Effector CD8-positive, alpha-beta T cell (primary cell): ENCODE measurements at places on chromosomes 7 and 10.

- no peak for DNase-seq
Observed at GRCh38 chr7:108189733-108190388, 59.7 kb upstream of the LAMB4 start.

DNA sequence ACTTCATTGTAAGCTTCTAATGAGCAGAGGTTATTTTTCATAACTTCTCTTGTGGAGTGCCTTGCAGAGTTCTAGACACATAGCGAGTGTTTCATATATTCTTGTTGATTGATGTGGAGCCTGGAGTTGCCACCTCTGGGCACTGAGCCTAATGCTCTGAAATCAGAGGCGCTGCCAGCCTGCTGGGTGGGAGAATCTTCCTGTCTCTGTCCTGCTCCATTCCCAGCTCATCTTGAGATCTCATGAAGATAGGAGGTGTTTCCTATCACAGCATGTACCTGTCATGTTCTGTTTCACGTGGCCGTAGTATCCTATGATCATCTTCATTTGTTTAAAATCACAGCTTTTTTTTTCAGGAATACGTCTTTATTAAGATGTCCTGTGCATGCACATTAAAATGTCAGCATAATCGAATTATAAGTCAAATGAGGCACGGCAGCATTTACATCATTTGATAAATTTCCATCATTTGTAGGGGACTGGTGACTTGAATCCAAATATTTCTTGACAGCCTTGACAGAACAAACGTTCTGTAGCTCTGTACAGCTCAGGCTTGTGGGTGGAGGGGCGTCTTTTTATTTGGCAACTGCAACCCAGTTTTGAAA, 393.0 kb downstream of the PHTF2 start:
- no peak for DNase-seq

- DNase-seq, result no peak
Observed at GRCh38 chr7:80819503-80819902, 99.3 kb downstream of the SEMA3C start.

- no peak for DNase-seq
Observed at GRCh38 chr10:70649526-70649925, 22.8 kb upstream of the ADAMTS14 start.

DNA sequence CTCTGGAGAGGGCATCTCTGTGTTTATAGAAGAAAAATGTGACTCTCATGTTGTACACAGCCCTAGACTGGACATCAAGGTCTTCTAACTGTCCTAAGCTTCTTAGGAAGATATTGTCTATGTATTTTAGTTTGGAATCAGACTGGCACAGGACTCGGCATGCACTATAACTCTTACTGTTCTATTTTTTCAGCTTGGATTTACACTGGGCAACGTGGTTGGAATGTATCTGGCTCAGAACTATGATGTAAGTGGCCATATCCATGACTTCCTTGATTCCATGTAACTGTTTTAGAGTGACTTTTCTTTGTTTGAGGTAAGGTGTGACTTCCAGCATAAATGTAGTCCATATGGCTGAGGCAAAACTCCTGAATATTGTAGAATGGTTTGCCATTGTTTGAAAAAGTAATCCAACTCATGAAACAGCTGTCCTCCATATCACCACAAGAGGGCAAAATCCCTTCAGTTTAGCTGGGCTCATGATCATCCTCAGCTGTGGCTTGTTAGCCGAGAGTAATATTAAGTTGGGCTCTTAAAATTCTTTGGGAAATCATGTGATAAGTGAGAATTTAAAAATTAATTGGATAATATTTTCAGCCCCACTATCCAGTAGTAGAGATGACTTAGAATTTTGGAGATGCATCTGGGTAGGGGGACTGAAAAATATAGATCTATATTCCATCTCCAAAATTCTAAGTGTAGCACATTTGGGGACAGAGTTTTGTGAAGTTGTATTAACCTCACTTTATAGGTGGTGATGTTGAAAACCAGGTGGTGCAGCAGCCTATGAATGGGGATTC, 10.4 kb downstream of the STMP1 start:
- no peak for DNase-seq

DNA sequence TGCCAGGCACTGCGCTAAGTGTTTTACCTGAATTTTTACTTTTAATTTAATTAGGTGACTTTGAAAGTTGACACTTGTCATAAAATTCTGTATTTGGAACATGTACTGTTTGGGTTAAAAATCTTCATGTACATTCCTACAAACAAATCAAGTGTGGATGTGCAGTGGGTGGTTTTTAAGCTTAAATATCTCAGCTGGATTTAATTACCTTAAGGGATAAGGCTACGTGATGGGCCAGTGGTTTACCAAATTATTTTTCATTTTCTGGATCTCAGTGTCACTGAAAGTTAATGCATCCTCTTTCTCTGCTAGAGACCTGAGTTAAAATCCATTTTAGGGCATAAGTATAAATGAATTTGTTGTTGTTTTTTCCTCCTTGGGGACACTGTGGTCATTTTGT, 51.1 kb downstream of the EXOC4 start:
- no peak for DNase-seq

- no peak for DNase-seq
Observed at GRCh38 chr10:11959966-11960365, 82.6 kb downstream of the UPF2 start.

DNA sequence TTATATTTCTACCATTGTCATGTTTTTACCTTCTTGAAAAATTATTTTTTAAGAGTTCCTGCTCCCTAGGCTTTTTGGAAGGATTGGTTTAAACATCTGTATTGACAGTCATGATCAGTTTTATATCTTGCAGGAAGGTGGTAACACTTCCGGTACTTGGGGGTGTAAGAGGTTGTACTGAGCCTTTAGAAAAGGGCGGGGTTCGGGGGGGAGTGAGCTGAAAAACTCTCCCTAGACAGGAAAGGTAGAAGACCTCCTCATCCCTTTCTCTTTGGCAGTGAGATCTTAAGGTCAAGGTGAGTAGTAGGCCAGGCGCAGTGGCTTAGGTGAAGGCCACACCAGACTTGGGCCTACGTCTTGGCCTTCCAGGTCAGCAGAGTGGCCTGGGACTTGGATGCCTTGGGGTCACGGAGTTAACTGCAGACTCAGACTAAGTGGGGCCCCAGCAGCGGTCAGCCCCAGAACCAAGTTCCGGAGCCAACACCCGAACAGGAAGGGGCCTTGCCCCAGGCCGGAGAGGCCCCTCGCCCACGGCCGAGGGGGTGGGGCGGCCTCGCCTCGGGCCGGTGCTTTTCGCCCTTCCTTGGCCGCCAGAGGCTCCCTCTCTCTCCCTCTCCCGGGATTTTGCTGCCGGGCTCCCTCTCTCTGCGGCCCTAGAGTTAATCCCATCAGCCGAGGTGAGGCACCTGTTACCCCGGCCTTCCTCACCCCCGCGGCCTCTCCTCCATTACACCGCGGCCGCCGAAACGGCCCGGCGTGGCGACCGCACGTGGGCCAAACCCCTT, at the start of gene PPP1R9A:
TSS of gene PPP1R9A (plus strand) at position 569 of the 785 bp plus-strand sequence. CDS start 2,520 bp downstream, outside the sequence.
- no peak for DNase-seq

- no peak for DNase-seq
Observed at GRCh38 chr10:4219901-4220300, 434.9 kb upstream of the KLF6 start.

DNA sequence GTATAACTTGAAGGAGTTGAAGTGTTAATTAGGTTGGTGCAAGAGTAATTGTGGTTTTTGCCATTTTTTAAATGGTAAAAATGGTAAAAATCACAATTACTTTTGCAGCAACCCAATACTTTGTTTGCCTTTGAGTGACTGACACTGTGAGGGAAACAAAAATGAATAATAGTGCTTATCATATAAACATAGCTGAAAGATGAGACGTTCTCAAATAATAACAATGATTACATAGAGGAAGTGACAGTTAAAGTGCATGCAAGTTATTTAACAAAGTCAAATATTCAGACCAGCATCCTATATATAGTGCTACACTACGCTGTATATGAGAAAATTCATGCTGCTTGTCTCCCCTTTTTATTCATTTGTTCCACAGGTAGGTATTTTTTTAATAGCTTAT, 4.7 kb upstream of the HBP1 start:
- no peak for DNase-seq

GRCh38 chr10:25336330-25336729, 161.5 kb downstream of the GPR158 start:
- no peak for DNase-seq

GRCh38 chr10:2509081-2509531, 558.2 kb upstream of the PFKP start:
- DNase-seq, result no peak

- no peak for DNase-seq
Observed at GRCh38 chr7:64640504-64640903, 25.4 kb upstream of the ZNF107 start.

GRCh38 chr7:38168890-38169570, 9.0 kb upstream of the STARD3NL start:
- no peak for DNase-seq

- DNase-seq, result no peak
Observed at GRCh38 chr10:60031183-60031582, 124.8 kb upstream of the CCDC6 start.

GRCh38 chr10:70756700-70757360, 28.3 kb downstream of the TBATA start:
- DNase-seq, result no peak

- DNase-seq, result no peak
Observed at GRCh38 chr10:30056767-30057355, 2.5 kb downstream of the JCAD start.

DNA sequence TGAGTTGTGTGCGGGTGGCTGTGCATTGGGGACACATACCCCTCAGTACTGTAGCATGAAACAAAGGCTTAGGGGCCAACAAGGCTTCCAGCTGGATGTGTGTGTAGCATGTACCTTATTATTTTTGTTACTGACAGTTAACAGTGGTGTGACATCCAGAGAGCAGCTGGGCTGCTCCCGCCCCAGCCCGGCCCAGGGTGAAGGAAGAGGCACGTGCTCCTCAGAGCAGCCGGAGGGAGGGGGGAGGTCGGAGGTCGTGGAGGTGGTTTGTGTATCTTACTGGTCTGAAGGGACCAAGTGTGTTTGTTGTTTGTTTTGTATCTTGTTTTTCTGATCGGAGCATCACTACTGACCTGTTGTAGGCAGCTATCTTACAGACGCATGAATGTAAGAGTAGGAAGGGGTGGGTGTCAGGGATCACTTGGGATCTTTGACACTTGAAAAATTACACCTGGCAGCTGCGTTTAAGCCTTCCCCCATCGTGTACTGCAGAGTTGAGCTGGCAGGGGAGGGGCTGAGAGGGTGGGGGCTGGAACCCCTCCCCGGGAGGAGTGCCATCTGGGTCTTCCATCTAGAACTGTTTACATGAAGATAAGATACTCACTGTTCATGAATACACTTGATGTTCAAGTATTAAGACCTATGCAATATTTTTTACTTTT, 1.8 kb downstream of the DDIT4 start:
- no peak for DNase-seq

GRCh38 chr7:7938471-7938870, 30.1 kb upstream of the GLCCI1 start:
- no peak for DNase-seq

GRCh38 chr7:79593866-79594301, 140.4 kb upstream of the MAGI2 start:
- DNase-seq, result no peak

GRCh38 chr10:28463141-28463540, 69.8 kb upstream of the WAC start:
- DNase-seq, result no peak

- DNase-seq, result no peak
Observed at GRCh38 chr7:157309988-157310668, 26.7 kb upstream of the DNAJB6 start.

GRCh38 chr7:133750287-133750686, 376.9 kb upstream of the LRGUK start:
- no peak for DNase-seq

- no peak for DNase-seq
Observed at GRCh38 chr10:129398711-129399141, 68.3 kb upstream of the MGMT start.

DNA sequence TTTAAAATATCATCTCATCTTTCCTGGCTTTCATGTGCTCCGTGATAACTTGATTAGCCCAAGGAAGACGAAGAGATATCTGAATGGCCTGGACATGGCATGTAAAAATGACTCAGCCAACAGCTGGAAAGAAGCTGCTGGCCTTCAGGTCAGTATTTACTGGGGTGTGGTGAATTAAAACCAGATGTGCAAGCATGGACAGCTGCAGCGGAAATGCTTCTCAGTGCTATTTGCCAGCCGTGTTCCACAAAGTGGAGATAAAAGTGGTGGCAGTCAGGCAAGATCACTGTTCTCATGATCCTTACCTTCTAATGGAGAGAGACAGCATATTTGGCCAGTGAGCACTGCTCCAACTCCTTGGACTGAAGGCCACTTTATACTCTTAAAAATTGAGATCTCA, 203.1 kb upstream of the VSTM2A start:
- no peak for DNase-seq

DNA sequence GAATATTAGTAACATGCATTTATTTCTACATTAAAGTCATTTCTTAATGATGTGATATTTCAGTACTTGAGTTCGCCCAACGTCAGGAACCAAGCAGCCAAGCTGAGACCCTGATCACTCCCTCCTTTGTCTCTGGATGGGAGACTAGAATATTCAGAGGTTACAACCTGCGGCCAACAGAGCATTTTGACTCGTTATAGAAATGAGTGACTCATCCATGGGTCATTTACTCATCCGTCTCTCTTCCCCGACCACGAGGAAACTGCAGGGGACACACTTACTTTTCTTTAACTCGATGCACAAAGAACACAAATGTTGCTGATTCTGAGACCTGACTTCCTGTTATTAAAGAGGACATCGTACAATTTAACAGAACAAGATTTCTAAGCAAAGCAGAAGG, 343.3 kb downstream of the FRMD4A start:
- no peak for DNase-seq

DNA sequence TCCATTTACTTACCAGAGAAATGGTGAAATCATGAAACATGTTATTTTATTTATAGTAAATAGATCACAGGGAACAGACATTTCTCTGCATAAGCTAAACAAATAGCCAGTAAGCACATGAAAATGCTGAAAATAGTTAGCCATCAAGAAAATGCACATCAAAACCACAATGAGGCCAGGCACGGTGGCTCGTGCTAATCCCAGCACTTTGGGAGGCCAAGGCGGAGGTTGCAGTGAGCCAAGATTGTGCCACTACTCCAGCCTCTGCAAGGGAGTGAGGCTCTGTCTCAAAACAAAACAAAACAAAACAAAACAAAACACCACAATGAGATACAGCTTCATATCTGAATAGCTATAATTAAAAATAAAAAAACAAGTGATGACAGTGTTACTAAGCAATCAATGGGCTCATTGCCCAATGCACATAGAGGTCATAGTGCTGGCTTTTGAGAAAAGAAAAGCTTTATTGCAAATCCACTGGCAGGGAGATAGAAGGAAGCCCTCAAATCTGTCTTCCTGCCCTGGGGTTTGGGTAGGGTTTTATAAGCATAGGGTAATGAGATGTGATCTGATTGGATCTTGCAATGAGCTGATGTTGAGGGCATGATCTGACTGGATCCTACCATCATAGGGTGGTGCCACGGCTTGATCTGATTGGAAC, 16.2 kb downstream of the CSTF2T start:
- DNase-seq, result no peak
